ENCODE measurements at places on chromosomes 2 and 18.

DNA sequence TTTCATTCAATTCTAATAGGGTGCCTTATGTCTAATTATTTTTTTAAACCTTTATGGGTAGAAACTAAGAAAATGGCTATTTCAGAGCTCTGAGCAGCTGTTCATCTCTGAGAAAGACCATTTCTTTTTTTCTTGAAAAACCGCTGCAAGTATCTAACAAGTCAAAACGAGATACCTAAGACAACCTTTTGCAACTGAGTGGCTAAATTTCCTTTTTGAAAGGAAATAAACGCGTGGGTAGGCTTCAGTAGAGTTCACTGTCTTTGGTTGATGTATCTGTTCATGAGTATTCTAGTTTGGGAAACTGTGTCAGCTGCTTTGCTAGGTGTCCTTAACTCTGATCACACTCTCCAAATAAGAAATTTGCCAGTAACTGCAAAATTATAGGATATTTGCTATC, 104.3 kb upstream of the LINC00305 start:
- DNase-seq, result no peak

DNA sequence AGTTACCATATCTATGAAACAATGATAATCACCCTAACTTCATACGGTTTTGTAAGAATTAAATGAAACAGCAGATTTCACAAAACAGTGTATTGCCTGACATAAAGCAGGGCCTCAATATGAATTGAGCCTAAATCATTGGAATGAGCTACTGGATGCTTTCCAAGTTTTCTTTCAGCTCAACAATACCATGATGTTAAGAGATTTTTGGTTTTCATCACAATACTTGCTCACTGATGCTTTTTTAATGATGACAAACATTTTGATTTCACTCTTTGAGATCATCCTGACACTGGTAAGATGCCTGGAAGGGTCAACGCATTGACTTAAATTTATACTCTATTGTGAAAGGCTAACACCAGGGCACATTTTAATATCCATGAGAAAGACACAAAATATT, 377.5 kb downstream of the ZNF521 start:
- no peak for DNase-seq

DNA sequence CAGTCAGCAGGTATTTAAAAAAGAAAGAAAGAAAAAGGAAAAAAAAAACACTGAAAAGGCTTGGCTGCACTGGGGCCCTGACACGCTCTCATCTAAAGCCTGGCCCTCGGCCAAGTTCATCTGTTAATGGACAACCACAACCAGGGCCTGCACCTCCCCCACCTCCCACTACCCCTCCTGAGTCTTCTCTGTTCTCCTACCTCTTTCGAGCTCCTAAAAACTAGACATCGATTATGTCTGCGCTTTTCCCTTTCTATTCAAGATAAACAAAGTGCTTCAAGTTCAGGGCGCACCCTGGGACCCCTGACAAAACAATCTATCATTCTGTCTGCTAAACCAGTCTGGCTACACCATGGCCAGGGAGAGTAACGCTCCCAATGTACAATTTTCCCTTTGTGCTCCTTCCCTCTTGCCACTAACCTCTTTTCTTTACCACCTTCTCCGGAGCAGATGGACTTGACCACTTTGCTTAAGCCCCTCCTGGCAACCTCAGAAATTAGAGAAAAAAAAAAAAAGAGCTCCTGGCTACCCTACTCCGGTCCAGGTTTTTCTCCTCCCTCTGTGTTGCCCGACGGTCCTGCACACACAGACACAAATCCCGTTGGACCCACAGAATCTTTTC, 22.7 kb downstream of the BCL11A start:
- DNase-seq, result no peak

- no peak for DNase-seq
Observed at GRCh38 chr2:13334545-13334944, 617.8 kb downstream of the TRIB2 start.

DNA sequence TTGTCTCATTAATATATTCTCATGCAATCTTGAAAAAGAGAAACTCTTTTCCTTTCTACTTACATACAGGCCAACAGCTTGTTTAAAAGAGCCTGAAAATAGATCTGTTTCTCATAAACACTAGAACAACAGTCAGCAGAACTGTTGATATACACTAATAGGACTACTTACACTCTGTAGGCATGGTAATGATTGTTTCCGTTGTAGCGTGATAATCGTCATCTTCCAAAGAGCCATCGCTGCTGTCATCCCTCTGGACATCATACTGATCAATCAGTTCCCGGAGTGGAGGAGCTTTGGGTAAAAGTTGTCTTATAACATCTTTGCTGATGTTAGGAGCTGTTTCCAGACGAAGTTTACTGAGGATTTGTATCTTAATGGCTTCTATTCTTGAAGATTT, 476 bp downstream of the MSTN start:
- DNase-seq, result no peak

DNA sequence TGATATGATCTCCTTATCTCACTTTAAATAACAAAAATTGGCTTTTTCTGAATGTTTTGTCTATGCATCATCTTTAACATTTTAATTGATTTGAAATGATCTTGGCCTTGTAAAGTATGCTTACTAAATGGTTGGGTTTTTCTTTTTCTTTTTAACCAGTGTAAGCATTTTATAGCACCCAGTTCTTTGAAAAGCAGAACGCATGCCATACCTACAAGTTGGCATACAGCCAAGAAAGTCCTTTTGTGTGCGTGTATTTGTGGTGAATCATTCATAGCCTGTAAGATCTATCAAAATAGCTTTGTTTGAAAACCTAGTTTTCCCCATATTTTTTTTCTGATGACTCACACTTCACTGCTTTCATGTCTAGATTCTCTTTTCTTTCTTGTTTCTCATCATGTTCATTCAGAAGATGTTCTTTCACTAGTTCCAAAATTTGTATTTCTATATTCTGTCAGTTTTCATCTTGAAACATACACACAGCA, 4.1 kb upstream of the VRK2 start:
- no peak for DNase-seq

DNA sequence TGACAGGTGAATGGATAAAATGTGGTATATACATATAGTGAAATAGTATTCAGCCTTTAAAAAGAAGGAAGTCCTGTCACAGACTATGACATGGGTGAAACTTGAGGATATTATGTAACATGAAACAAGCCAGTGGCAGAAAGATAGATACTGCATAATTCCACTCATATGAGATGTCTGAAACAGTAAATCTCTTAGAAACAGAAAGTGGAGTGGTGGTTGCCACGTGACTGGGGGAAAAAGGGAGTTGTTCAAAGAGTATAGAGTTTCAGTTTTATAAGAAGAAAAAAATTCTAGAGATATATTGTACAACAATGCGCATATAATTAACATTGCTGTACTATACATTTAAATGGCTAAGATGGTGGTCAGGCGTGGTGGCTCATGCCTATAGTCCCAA, 178.2 kb upstream of the ATP5MC3 start:
- DNase-seq, result no peak

- peak; percentile 29 for DNase-seq
Observed at GRCh38 chr2:73156539-73157124, 43.9 kb upstream of the RAB11FIP5 start.

GRCh38 chr18:61888622-61889021, 4.2 kb downstream of the RNF152 start:
- DNase-seq, result no peak

DNA sequence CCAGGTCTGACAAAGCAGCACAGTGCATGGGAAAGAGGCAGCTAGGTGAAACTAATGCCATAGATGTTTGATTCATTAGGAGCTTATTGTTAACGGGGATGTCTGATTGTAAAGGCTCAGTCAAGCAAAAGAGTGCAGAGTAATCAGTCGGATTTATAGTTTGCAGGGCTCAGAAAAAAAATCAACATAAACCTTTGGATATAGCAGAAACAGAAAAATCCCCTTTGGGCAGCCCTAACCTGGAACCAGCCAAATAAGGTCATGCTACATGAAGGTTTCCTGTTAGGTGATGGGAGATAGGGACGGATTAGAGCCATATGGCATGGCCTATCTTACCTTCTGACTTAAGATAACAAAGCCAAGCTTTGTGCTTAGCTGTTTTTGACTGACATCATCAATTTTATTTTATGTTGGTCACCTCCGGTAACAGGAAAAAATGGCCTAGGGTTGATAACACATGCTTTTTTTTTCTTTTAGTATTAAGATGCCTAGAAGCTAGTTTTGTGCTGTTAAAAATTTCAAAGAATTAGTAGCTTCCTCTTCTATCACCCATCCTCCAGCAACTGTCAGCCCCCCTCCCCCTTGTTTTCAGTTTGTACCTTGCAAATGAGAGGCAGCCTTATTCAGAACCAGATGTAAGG, 60.7 kb upstream of the ZEB2 start:
- no peak for DNase-seq

DNA sequence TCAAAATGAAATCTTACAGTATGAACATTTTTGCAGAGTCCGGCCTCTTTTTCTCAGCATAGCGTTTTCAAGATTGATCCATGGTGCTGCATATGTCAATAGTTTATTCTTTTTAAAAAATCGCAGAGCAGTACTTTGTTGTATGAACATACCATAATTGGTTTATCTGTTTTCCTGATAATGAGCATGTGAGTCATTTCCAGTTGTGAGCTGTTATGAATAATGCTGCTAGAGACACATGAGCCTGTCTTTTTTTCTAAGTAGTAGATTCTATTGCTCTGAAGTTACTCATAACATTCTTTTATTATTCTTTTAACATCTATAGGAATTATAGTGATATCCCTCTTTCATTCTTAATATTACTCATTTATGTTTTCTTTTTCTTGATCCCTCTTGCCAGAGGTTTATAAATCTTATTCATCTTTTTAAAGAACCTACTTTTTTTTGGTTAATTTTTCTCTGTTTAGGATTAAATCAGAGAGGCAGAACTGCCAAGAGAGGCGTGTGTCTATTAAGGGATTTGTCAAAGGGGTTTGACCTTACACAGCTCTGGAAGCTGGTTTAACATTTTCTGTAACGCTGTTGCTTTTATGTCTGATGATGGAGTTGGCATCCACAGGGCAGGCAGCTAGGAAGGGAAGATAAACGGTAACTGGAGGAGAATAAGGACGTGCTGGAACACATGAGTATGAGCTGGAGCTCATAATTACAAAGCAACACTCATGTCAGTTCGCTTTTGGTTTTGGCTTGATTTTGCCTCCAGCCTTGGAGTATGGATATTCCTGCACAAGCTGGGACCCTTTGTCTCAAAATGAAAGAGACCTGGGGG, 47.4 kb downstream of the MGAT5 start:
- DNase-seq, result no peak

GRCh38 chr2:30315391-30316063, 84.2 kb downstream of the LBH start:
- DNase-seq, result no peak

DNA sequence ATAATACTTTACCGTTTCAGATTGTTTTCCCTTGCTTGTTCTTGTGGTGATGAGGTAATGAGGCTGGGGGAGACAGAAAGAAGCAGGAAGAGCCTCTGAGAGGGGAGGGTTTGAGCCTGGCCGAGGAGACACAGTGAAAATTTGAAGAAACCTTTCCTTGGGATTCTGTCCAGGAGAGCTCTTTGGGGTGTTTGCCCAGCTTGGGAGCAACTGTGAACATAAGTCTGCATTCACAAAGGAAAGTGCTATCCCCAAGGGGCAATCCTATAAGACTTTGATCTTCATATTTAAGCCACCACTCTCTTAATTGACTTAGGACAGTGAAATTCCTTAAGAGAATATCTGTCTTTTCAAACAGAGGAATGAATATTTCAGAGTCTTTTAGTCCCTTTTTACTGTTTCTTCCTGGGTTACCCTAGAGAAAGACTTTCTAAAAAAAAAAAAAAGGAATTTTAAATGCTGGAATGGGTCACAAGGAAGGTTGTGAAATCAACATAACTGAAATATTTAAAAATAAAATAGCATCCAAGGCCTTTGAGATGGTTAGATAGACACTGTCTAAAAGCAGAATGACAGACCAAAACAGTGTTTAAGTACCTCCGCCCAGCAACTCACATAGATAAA, 52.5 kb upstream of the STAM2 start:
- no peak for DNase-seq

DNA sequence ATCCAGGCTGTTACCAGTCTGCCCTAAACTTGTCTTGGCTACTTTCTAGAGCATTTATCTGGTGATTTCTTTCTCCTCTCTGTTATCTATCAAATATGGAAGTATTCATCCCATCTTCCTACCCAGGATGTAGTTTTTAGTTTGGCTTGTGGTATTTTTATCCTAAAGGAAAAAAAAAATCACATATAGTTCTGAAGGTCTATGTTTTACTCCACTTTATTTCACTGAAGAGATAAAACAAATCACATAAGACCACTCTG, 62.2 kb downstream of the PXDN start:
- no peak for DNase-seq

DNA sequence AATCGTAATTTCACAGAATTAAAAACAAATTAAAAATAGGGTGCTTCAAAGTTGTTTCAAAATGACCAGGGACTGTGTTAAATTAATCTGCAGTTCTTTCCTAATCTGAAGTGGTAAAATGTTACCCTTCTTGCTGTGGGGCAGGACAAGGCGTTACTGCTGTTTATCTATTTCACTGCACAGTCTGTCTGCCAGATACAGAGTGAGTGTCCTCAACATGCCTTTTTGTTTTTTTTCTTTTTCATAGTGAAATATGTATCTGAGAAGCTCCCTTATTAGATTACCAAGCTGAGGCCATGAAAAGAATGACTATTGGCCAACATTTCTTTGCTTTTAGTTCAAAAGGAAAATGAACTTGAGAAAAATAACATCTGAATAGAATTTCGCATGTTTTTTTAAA, 38.0 kb downstream of the KCTD1 start:
- DNase-seq, result no peak

DNA sequence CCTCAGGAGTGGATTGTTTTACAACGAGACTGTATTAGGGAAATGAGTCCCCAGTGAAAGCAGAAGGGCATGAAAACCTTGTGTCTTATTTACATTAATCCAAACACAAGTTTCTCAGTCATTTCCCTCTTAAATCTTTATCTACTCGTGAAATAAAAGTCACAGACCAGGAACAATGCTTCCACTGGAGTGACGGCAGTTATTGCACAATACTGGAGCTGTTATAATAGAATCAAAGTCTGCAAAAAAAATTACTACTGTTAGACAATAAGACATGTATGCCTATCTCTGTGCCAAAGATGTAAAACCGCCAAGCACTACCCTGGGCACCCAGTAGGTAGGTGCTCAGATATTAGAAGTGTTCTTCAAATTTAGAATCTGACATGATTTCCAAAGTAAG, 375.5 kb downstream of the ZNF521 start:
- no peak for DNase-seq

GRCh38 chr2:59584958-59585357, 968.5 kb downstream of the BCL11A start:
- no peak for DNase-seq

All from stimulated activated CD4-positive, alpha-beta T cell treated with anti-CD3 and anti-CD28 coated beads, Interleukin-12 subunit alpha, Interleukin-12 subunit beta, amount 100 ng/mL, for 48 hours (primary cell).